ENCODE measurements at places on chromosomes 6 and 20.

DNA sequence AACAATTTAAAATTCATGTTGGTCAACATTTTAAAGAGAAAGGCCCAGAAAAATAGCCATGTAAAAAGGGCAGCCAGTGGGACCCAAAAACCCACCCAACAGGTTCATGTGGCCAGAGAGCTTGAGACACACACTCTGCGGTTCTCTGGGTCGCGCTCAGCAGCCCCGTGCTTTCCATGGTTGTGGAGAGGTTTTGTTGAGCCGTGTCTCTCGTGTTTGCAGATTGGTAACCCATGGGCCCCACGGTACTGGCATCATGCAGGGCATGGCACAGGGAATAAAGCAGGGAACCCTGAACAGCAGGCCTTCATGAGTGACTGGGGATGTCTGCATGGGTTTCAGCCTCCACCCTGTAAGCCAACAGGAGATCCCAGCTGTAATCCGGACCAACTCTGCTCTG, 127.7 kb upstream of the CST7 start:
- DNase-seq = peak; percentile 61

- DNase-seq = no peak
These were observed 30.1 kb downstream of the ELMO2 start for GRCh38 chr20:46376196-46376785.

DNA sequence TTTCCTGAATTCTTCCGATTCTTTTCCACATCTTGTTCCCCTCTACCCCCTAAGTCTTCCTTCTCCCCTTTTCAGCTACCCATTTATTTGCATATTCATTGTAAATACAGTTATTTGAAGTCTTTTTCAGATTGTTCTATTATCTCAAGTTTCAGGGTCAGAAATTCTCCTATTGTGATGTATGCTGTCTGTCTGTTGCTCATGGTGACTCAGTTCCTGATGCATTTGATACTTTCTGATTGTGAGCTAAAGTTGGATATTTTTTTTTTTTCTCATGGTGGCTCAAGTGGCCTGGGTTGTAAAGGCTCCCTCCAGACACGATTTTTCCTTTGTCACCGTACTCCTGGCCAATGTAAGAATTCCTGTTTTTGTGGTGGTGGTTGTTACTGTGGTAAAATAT, 4.9 kb upstream of the PI16 start:
- DNase-seq = no peak

DNA sequence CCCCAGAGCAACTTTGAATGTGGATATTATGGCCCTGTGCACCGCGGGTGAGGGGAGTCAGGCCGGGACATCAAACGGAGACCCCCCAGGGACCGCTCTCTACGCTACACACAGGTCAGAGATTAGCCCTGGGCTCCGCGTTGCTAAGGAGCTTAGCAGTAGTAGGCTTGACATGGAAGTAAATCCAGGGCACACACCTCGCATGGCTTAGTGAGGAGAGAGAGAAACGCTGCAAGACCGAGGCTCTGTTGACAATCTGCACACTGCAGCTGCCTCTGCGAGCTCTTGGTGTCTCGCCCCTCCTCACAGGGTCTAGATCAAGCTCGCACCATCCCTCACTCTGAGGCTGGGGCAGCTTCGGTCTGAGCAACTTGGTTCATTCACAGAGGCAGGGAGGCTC, 116.1 kb upstream of the CDH4 start:
- no peak for DNase-seq

DNA sequence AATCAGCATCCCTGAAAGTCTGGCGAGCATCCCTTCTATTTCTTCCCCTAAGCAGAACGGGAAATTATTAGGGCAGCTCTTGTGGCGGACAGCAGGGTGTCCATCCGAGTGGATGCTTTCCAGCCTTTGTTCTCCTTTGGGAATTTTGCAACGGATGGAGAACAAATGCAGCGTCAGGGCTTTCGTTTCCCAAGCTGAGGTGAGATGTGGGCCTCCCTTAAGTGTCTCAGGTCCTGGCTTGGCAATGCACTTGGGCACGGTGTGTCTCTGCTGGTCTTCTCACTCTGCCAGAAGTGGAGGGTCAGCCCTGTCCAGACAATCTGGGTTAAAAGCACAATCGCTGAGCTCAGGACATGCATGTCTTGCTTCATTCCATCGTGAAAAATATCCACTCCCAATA, 43.5 kb downstream of the FOXA2 start:
- no peak for DNase-seq

GRCh38 chr6:26561533-26562466, 23.6 kb downstream of the HMGN4 start:
- no peak for DNase-seq

DNA sequence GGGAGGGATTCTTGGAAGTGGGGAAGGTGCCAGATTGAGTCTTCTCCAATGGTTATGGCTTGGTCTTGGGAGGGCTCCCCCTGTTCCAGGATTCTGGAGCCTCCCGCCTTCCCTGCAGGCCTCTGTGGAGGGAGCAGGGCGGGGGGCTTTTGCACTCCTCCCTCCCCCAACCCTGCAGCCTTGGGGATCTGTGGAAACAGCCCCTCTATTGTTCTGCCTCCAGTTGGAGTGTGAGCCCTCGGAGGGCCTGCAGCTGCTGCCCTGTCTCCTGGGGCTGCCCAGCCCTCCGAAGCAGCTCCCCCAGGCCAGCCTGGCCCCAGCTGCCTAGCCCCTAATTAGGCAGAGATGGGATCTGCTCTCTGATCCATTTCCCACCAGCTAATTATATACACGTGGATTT, 14.7 kb downstream of the FAM110A start:
- no peak for DNase-seq

GRCh38 chr6:56659721-56660380, 17.2 kb upstream of the DST start:
- no peak for DNase-seq

DNA sequence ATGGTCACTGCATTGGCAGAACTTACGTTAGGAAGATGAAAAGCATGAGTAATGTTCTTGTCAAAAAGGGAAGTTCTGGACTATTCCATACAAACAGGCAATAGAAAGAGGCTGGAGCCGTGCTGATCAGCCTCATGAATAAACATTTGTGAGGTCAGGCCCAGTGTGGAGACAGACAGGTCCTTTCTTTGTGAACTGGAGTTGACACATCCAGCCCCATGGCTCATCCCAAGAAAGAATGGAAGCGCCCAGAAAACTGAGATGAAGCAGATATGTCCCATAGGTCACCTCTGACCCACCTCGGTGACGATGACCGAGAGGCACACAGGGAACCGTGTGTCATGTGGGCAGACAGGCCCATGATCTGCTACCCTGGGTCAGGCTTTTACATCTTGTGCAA, 276.0 kb upstream of the SGK1 start:
- no peak for DNase-seq

DNA sequence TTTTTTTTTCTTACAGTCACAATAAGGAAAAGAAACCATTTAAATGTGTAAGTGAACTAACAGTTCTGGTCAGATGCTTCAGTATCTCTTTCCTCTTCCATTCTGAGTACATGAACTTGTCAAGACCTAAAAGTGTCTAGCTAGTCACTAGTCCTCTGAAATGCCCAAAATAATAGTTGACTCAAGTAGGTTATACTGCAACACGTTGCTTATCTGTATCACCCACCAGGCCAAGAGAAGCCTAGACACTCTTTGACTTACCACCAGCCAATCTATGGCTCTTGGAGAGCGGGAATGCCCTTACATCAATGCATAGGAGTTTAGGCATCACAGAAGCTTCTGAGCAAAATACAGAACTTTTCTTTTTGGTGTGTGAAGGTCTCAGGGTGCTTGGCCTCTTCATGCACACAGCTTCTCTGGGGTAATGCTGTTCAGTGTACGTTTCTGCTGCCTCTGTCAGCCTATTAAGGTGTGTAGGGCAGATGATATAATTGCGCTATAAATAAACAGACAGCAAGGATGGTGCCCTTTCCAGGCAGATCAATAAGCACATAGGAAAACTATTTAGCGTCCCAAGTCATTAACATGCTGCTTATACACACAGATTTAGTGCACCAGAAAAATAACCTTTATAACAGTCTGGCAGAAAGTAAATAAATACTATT, 7.8 kb upstream of the GFOD1 start:
- no peak for DNase-seq

DNA sequence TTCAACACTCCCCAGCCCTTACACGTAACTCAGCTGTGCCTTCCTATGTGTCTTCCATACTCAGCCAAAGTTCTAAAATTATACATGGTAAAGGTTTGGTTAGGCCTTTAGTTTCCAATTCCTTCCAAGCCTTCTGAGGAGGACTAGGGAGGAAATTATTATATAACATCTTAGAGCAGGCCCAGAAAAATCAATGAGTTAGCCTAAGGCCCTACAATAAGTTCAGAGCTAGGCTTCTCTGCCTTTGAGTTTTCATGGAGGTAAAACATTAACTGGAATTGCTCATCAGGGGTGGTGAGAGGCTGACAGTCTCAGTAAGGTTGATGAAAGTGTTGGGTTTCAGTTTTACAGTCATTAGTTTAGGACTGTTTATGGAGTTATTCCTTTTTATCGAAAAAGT, 286.0 kb downstream of the ADGB start:
- no peak for DNase-seq

- DNase-seq = no peak
These were observed 2.4 kb upstream of the ZFP64 start for GRCh38 chr20:52193886-52194545.

DNA sequence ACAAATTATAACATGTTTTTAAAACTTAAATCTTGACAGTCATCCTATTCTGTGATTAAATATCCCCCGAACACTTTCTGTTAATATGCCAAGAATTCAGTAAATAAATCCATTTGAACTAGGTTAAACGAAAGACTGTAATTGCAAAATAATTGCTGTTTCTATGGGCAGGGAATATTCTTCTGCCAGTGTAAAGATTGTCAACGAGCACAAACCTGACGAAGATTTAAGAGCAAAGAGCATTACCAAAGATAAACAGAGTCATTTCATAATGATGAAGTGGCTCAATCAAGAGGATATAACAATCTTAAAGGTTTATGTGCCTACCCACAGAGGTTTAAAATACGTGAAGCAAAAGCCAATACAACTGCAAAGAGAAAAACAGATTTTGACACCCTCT, 76.3 kb upstream of the ADGRG6 start:
- DNase-seq = no peak

DNA sequence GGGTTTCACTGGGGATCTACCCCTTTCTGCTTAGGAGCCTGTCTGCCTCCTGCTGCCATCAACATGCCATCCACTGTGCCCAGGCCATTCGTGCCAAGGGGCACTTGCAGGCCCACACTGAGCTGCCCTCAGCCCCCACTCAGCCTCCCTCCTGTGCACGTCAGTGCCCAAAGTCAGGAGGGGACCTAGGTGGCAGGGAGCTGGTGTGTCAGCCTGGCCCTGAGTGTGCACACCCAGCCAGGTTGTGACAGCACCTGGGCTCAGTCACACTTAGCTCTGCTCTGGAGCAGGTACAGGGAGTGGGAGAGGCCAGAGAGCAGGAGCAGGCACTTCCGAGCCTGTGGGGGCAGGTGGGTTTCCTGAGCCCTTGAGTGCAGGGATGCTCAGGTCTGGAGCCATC, 63.6 kb upstream of the SYNCRIP start:
- DNase-seq = no peak

DNA sequence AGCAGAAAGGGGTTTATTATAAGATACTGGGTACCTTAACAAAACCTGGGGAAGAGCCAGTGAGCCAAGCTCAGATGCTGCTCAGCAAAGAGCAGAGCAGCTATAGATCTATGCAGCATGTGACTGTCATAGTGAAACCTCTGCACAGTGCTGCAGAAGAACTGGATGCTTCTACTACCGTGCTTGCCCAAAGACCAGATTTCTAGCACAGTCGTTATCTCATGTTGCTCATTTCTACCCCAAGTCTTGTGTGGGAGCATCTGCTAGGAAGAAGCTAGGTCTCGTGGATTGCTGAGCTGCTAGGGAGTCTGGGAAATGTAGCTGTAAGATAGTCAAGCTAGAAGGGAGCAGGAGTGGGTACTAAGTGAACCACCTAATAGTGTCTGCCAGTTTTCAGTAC, 31.7 kb upstream of the GNRH2 start:
- no peak for DNase-seq

- DNase-seq = peak; percentile 54
These were observed 119.2 kb downstream of the MRPL14 start for GRCh38 chr6:44007818-44008621.

- no peak for DNase-seq
These were observed 309.2 kb downstream of the CDC5L start for GRCh38 chr6:44696686-44697085.

DNA sequence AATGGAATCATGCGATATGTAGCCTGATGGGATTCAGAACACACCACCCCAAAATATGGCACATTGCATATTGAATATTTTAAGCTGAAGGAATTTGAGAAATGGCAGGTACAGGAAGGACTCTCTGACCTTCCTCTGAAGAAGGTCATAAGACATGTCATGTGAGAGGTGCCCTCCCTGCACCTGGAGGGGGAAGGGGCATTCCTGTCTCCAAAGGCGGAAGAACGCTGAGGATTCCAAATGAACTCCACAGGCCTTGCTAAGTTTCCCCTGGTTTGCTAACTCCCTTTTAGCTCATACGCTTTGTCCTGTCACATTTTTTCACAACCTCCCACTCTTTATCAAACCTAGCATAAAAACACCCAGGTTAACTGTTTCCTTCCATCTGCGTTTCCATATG, 347.8 kb downstream of the CDKAL1 start:
- DNase-seq = no peak

GRCh38 chr6:100185615-100186014, 191.6 kb upstream of the MCHR2 start:
- DNase-seq = no peak

GRCh38 chr6:13495818-13496217, 8.4 kb upstream of the GFOD1 start:
- no peak for DNase-seq

GRCh38 chr6:163248051-163248450, 166.5 kb upstream of the QKI start:
- no peak for DNase-seq

GRCh38 chr6:156557251-156557910, 219.8 kb upstream of the ARID1B start:
- DNase-seq = peak; percentile 63

DNA sequence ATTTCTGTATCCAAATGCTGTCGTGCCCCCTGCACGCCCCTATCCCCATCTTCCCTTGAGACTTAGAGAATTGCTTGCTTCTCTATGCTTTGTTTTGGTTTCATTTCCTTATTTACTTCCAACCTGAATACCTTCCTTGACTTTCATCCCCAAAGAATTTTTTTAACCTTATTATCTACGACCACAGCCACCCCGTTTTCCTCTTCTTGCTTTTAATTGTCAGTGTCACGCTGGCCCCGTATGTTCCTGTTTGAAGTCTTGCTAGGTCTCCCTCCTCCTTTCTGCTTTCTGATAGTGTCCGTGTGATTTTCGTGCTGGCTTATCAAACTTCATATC, 40.1 kb downstream of the RNF217 start:
- DNase-seq = no peak

- DNase-seq = no peak
These were observed 1.3 kb upstream of the PNISR start for GRCh38 chr6:99426451-99426757.

DNA sequence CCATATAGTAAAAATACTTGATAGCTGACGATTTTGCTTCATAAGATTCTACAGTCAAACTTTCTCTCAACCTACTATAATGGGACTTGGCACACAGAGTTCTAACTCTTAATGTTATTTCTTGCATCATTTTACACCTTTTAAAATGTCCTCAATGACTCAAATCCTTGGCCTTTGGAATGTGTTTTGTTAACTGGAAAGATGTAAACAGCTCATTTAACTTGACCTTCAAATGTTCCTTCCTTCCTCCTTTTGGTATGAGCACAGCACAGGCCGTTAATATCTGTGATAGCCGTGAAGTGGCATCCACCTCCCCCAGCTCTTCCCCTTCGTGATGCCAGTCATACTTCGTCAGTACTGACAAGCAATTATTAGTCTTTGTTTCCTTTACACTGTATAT, 972.0 kb upstream of the CITED2 start:
- no peak for DNase-seq

GRCh38 chr6:73309535-73309784, 44.6 kb downstream of the DPPA5 start:
- DNase-seq = no peak

Data from spleen (tissue), 13 donors.